SK-N-SH (cell line): ENCODE measurements at places on chromosomes 1 and 21.

DNA sequence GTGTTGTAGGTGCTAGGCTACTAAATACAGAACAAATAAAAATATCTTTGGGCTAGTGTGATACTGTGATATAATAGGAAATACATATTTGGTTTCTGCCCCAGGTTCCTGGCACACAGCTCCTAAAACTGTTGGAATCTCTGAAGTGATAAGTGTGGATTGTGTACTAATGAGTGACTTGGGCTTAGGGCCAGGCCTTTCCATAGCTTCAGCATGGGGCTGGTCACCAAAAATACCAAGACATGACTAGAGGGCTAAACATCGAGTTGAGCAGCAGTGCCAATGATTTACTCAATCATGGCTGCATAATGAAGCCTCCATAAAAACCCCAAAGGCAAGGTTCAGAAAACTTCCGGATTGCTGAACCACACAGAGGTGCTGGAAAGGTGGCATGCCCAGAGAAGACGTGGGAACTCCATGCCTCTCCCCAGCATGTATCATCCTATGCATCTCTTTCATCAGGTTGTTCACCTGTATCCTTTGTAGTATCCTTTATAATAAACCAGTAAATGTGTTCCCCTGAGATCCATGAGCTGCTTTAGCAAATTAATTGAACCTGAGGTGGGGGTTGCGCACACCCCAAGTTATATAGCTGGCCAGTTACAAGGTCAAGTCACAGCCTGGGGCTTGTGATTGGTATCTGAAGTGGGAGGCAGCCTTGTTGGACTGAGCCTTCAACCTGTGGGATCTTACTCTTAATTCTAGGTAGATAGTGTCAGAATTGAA is 51.6 kb downstream of the ZMYM4 start:
- no peak for DNase-seq

- no peak for DNase-seq
Measured at GRCh38 chr1:222404710-222405109, 143.2 kb downstream of the HHIPL2 start.

DNA sequence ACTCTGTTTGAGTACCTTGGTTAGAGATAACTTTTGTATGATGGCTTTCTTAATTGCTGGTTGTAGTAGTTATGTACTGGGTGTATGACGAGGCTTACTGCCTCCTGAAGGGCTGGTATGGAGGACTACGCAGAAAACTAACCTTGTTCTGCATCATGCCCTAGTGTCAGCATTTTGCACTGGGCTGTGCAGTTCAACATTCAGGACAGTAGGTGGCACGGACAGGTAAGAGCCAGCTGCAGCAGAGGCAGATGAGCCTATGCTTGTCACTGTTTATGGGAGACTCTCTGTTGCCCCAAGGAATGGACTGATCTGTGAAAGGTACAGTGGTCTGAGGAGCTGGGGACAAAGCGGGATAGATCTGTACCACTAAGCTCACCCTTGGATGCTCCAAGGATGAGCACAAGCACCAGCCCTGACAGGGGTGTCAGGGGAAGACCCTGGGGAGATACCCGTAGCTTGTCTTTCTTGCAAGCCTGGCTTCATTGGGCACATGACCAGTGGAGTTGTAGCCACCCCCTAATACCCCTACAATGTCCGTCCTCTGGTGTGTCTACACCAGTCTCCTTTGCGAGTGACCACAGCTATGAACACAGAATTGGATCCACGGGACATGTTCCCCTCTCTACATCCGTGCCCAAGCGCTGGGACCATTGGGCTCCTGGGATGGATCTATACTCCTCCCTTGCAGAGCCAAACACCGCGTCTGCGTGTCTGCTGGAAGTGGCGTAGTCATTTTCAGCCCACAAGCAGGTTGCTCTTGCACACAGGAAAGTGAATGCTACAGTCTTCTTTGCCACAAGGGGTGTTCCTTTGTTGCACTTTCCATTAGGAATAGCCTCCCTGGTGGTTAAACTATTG is 51.1 kb upstream of the CFHR3 start:
- peak; percentile 12 for DNase-seq

GRCh38 chr1:117060441-117061317 is 553 bp downstream of the TTF2 start:
- DNase-seq: peak; percentile 61
